Naive B cell (primary cell): ENCODE measurements at places on chromosomes 7 and 10.
A peak's percentile ranks its signal among the peaks of the same experiment; 100 is the strongest.

DNA sequence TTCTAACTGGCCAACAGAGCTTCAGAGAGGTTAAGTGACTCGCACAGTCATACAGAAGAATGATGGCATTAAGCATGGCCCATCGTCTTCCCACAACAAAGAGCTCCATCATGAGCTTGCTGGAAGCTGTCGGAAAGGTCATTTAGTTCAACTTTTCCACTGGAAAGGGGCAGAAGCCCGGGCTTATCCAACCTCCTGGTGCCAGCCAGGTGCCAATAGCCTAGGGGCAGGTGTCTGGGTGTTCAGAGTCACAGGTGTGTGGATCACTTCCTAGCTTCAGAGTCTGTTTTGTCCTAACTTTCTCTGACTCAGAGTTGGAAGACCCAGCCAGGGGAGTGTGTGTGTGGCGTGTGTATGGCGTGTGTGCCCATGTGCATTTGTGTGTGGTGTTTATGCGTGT is 1.3 kb upstream of the TRPV6 start:
- DNase-seq = no peak

GRCh38 chr10:113524539-113525490 is 28.0 kb upstream of the HABP2 start:
- DNase-seq = no peak

DNA sequence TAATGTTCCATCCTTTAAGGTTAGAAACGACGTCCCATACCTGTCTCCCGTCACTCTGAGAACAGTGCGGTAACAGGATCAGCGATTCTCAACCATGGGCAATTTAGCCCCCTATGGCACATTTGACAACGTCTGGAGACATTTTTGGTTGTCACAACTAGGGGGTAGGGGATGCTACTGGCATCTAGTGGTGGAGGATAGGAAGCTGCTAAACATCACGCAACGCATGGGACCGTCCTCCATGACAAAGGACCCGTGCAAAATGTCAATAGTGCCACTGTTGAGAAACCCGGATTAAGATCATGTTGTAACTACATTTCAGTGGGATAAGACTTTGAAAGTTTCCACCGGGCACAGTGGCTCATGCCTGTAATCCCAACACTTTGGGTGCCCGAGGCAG is 5.0 kb upstream of the PAXIP1 start:
- peak; percentile 30 for DNase-seq

GRCh38 chr7:92517631-92518030 is 10.7 kb downstream of the PEX1 start:
- DNase-seq = no peak

DNA sequence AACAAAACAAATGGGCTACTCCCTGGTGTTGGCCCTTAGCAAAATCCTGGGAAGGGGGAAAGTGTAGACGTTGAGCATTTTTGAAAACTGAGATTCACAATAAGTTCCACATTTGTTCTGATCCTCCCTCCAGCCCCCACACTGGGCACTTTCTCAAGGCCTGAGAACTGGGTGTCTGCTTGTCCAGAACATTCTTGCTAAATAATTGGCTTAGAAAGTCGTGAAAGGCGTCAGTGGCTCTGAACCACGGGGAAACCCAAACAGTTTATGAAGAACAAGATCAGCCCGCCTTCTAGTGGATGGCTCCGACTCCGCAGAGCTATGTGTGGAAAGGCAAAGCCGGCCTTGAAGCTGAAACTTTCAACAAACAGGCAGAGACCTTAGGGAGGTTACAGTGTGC is 370.1 kb downstream of the PRPF18 start:
- DNase-seq = no peak

DNA sequence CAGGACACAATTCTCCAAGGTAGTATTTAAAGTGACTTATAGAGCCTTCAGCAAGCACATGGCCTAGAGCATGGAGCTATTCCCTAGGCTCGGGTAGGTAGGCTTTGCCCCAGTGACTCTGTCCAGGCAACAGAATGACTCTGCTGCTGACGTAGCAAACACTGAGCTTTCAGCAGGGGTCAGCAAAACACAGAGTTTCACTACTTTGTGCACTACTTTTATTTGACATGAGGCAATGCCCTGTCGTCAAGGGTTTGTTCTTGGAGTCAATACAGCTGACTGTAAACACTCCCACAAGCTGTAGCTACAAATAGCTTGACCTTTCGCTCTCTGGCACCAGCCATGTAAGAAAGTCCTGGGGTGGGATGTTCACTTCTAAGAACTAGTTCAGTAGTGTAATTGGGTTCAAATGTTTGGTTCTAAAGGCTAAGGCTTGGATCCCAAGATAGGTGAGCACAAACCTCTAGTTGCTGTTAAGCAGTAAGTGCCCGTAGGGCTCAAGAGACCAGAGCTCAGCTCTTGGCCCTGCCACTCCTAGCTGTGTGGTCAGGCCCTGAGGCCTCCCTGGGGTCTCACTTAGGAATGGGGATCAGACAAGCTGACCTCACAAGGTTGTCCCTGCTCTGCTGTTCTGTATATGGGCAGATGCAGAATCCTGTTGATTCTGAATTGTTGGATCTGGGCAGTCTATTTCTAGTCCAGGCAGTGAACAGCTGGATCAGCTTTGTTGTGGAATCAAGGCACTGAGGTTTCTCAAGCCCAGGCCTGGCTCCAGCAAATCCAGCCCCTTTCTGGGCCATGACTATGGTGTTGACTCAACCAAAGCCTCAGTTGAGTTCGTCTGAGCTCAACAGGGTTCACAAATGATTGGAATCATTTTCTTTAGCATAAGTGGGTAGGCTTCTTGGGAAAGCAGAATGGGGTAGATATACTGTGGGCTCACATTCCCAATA is 10.7 kb downstream of the NODAL start:
- DNase-seq = no peak

DNA sequence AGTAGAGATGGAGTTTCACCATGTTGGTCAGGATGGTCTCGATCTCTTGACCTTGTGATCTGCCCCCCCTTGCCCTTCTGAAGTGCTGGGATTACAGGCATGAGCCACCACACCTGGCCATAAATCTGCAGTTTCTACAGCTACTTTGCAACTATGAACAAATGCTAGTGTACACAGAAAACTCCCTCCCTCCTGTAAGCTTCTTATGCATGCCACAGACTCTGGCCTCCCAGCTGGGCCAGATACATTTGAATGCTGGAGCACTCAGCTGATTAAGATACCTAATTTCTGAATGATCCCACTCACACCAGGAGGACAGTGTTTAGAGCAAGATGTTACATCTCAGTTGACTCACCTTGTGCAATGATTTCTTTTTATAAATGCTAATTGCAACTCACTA is 486.2 kb downstream of the KCNMA1 start:
- no peak for DNase-seq

DNA sequence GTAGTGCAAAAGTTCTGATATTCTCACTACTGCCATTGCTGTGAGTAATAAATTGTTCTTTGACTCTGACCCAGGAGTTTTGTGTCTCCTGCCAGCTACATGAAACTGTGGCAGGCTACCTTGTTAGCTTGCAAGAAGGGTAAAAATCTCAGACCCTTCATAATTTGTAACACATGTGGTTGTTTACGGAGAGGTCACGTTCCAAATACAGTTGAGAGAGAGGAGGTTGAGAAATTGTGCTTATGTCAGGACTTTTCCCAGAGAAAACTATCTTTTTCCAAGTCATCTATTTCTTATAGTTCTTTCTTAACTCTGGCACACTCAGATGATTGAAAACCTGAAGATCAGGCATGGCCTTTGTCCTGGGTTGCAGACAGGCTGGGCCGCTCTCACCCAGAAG is 114.4 kb upstream of the SVIL start:
- DNase-seq = no peak

GRCh38 chr7:8201846-8202441 is 60.0 kb downstream of the ICA1 start:
- DNase-seq = no peak

DNA sequence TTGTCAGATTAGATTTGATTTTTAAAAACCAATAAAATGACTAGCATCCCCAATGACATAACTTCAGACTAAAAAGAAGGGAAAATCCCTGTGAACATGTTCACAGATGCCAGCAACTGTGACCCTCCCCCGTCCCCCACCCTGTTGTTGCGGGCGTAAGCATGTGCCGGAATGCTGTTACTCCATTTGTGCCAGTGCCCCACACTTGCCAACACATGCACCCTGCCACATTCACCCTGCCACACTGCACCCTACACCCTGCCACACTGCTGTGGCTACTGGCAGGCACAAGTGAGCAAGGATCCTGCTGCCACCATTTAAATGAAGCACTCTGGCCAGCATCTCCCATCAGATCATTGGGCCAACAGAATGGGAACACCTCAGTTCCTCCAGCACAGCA is 540.2 kb downstream of the GRID1 start:
- DNase-seq = no peak

- DNase-seq = no peak
These were observed 67.5 kb downstream of the CLIP2 start for GRCh38 chr7:74356589-74357315.

DNA sequence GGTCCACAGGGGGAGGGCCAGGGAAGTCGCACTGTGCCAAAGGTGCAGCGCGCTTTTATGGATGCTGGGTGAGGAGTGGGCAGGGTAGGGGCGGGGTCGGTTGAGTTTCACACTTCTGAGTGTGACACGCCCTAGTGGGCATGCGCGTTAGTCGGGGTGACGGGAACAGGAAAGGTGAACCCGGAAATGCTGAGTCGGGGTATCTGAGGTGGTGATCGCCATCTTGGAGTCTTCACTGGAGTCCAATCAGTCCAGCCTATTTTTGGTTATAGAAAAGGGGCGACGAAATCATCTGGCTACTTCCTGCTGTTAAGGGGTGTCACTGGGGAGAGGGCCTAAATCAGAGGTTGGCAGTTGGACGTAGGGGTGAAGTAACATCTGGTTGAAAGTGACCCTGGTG is 40.8 kb downstream of the ZNF138 start:
- no peak for DNase-seq

GRCh38 chr7:90165724-90166123 is 11.5 kb downstream of the STEAP1 start:
- no peak for DNase-seq

- no peak for DNase-seq
These were observed 52.0 kb downstream of the JAZF1 start for GRCh38 chr7:28128608-28129007.

- DNase-seq = no peak
These were observed 138.9 kb upstream of the CDK13 start for GRCh38 chr7:39811161-39811614.

- DNase-seq = no peak
These were observed 65.2 kb downstream of the AOAH start for GRCh38 chr7:36659172-36659516.

DNA sequence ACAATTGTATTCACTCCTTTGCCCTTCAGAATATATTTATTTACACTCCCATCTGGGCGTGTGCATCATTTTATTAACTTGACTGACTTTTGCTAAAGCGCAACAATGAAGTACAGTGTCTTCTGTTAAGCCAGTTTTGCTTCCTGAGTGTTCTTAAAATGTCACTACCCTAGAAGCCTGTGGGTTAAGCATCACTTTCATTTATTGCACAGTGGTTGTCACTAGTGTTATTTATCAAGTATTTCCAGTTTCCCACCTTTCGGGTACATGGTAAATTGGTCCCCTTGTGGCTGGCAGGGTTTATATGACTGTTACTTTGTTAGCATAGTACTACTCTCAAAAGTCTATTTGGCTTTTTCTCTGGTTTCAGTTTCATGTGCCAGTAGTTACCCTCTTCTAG is 3.3 kb downstream of the HILPDA start:
- DNase-seq = no peak

DNA sequence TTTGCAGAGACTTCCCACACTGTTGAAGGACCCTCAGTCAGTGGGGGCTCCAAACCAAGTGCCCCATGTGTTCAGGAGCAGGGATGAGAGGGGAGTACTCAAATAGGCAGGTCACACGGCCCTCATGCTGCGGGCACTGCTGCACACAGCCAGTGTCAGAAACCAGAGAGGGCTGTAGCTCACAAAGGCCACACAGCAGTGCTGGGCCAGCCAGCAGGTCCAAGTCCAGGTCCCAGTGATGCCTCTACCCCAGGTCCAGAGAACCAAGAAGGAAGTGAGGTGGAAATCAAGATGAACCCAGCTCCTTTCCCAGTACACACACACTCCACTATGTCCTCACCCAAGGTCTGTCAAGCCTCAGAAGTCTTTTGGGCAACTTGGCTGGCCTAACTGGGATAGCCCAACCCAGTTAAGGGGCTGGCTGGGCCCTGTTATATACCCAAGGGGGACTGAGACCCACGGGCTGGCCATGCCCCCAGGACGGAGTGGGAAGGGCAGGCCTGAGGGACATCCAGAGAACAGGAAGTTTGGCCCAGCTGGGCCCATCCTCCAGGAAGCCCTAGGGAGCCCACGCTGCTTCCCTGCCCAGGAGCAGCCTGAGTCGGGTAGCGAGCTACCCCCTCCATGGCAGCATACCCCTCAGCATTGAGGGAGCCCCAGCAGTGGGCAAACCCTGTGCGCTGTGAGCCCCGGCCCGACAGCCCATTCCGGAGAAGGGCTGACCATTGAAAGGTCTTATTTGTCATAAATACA is 24.3 kb downstream of the GRID1 start:
- DNase-seq = no peak

GRCh38 chr7:151854720-151855071 is 22.2 kb downstream of the PRKAG2 start:
- DNase-seq = no peak

DNA sequence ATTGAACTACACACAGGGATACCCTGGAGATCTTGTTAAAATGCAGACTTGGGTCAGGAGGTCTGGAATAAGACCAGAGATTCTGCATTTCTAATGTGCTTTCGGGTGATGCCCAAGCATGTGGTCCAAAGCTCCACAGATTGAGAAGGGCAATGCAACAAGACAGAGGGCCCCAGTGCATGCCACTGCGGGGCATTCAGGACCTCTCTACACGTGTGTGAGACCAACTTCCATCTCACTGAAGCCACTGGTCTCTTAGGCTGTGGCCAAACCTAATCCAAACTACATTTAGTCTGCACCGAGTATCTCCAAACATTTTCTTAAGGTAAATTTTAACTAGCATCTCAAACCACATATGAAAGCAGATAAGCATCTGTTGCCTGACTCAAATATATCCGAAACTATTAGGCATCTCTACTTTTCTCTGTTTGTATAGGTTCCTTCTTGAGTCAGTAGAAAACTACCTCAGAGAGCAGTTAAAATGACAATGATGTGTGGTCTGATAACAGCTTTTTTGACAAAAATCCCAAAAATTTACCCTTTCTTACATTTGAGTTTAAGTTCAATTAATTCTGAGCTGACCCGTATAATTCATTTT is 107.5 kb downstream of the ELMO1 start:
- no peak for DNase-seq

DNA sequence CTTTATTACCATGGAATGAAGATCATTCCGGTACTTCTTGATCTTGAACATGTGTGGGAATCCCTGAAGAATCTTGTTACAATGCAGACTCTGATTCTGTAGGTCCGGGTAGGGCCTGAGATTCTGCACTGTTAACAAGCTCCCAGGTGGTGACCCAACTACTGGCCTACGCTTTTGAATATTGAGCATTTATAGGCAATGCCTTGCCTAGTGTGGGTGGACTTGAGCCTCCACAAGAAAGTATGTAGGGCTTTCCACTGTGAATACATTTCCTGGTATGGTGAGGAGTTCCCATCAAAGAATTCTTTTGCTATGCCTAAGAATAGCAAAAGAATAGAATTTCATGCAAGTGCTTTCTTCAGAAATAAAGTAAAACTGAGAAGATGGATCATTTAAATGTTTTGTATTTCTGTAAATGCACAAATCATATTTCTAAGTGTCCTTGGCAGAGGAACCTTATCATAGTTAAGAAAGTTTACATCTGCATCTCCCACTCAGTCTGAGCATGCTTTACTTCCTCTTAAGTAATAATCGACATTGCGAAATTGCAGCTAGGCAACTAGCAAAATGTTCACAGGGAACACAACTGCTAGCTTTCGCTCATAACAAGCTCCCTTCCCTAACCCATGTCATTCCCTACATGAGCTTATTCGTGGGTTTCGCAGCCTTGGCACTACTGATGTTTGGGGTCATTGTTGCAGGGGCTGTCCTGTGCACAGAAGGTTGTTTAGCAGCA is 71.4 kb downstream of the AHR start:
- no peak for DNase-seq
